ENCODE measurements at places on chromosomes 13 and 19.

- no peak for DNase-seq
- no peak overlapping the region for H3K27ac ChIP-seq
- no peak overlapping the region for H3K4me3 ChIP-seq
- no peaks in the 10 kb centered on the region for H3K27me3 ChIP-seq
- no peaks in the 10 kb centered on the region for H3K36me3 ChIP-seq
Observed at GRCh38 chr13:33150662-33151061, 134.4 kb downstream of the KL start.

DNA sequence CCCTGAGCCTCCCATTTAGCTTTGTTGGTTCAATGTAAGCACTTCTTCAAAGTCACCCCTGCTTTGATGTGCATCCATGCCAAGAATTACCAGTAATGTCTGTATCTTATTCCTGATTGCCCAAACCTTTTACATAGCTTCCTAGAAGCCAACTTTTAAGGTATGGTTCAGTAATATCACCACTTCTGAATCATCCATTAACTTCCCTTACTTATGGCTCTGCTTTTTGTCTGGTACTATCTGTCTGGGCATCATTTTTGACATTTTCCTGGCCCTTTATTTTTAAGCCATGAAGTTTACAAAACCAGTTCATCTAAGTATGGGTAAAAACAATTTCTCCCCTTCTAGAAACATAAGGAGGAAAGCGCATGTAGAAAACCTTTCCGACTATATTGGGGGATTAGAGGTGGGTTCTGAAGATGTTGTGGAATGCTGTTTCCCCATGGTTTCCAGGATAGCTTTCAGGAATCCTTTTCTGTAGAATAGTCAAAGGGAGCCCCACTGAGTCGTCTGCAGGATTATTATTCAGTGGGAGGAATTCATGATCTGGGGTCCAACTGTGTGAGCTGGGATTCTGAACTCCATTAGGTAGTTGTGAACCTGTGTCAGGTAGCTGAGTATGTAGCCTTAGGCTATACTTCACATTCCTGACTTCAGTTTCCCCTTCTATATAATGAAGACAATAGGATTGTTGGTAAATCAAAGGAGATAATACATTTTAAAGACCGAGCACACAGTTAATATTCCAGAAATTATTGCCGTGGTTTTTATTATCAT, 163.8 kb downstream of the SUCLA2 start:
- no peaks in the 10 kb centered on the region for H3K36me3 ChIP-seq
- H3K27ac ChIP-seq = no peak overlapping the region
- no peaks in the 10 kb centered on the region for H3K4me1 ChIP-seq
- H3K4me3 ChIP-seq = no peak overlapping the region
- H3K27me3 ChIP-seq = no peaks in the 10 kb centered on the region

DNA sequence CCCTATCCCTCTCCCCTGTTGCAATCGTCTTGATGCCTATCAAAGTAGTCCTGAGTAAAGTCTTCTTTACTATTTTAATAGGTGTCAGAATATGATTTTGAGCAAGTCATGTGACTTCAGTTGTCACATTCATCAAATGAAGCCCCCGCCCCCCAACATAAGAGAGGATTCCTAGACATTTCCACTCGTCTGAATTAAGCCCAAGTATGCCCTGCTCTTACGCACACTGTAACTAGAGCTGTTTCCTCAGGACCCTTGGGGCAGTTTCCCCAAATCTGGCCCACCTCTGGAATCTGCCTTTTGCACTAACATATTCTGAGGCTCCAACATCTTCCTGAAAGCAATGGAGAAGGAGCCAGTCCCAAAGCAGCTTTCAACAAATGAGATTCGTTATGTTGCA, 25.5 kb downstream of the SACS start:
- DNase-seq = no peak
- H3K4me1 ChIP-seq = no peaks in the 10 kb centered on the region
- no peaks in the 10 kb centered on the region for H3K27me3 ChIP-seq
- H3K27ac ChIP-seq = no peak overlapping the region
- H3K4me3 ChIP-seq = no peak overlapping the region

GRCh38 chr13:74289861-74290773, 155.9 kb upstream of the KLF12 start:
- no peak overlapping the region for H3K4me3 ChIP-seq
- DNase-seq = peak; percentile 33
- H3K4me1 ChIP-seq = peaks cover 26% of the 10 kb centered on the region
- no peaks in the 10 kb centered on the region for H3K27me3 ChIP-seq
- H3K36me3 ChIP-seq = no peaks in the 10 kb centered on the region

GRCh38 chr19:28437390-28438346, 775.3 kb downstream of the UQCRFS1 start:
- no peak overlapping the region for H3K27ac ChIP-seq
- H3K36me3 ChIP-seq = no peaks in the 10 kb centered on the region
- no peak overlapping the region for H3K4me3 ChIP-seq
- DNase-seq = no peak
- no peaks in the 10 kb centered on the region for H3K27me3 ChIP-seq

GRCh38 chr13:51475727-51476501, 23.1 kb upstream of the INTS6 start:
- DNase-seq = no peak
- H3K4me1 ChIP-seq = no peaks in the 10 kb centered on the region
- H3K27me3 ChIP-seq = no peaks in the 10 kb centered on the region
- H3K36me3 ChIP-seq = no peaks in the 10 kb centered on the region
- no peak overlapping the region for H3K4me3 ChIP-seq
- H3K27ac ChIP-seq = no peak overlapping the region

DNA sequence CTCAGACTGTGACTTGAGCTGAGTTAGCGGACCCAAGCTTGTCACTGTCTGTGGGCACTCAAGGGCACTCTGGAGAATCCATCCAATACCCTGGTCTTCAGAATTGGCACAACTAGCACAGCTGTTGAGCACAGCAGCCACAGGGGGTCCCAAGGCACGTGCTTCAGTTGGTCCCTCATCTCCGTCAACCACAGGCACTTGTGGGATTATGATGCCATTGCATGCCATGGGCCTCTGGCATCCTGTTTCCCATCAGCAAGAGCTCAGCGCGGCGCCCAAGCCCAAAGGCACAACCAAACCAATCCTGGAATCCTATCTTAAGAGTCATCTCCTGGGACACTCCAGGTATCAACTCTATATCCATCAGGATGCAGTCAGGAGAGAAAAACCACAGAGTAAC, 3.7 kb upstream of the B3GNT8 start:
- H3K27ac ChIP-seq = no peak overlapping the region
- H3K36me3 ChIP-seq = peaks cover 22% of the 10 kb centered on the region
- no peak overlapping the region for H3K4me3 ChIP-seq
- H3K4me1 ChIP-seq = peaks cover 31% of the 10 kb centered on the region

DNA sequence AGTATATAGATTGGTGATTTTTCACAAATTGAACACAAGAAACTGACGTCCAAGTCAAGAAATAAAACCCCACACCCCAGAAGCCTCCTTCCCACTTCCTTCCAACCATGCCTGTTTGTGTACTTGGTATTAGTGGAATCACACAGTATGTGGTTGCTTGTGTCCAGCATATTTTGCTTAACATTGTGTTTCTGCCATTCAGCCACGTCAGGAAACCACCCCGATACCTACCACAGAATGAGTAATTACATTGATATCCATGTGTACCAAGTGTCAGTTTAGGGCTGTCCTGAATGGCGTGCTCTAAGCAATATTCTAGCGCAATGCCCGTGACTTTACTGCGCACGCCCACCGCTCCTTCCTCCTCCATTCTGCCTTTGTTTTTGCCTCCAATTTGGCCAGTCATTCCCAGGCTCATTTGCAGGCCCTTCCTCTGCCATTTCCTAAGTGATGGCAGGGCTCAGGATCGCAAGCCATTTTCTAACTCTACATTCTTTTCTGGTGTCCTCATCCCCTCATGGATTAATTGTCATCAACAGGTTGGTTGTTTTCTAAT, 25.9 kb upstream of the MPHOSPH8 start:
- no peak overlapping the region for H3K27ac ChIP-seq
- no peaks in the 10 kb centered on the region for H3K36me3 ChIP-seq
- DNase-seq = no peak
- no peaks in the 10 kb centered on the region for H3K27me3 ChIP-seq

DNA sequence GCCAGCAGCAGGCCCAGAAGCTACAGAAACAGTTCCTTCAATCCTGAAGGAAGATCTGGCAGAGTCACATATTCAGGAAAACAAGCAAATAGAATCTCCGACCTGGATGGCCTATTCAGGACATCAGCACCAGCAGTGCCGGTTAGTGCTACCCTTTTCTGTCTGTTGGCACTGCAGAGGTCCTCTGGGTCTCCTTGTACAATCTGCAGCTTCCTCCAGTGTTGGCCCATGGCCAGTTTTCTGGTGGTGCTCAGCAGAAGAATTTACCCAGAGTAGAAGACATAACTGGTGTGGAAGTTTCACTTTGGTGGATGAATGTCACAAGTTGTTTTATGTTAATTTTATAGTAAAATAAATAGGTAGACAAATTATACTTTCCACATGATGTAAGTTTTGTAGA, 498.1 kb downstream of the COG6 start:
- no peaks in the 10 kb centered on the region for H3K36me3 ChIP-seq
- no peak overlapping the region for H3K27ac ChIP-seq
- H3K4me3 ChIP-seq = no peak overlapping the region
- no peaks in the 10 kb centered on the region for H3K27me3 ChIP-seq

- no peaks in the 10 kb centered on the region for H3K27me3 ChIP-seq
- peak; percentile 81 for DNase-seq
- H3K4me1 ChIP-seq = peaks cover 44% of the 10 kb centered on the region
Observed at GRCh38 chr19:48965806-48966540, 864 bp downstream of the FTL start.

DNA sequence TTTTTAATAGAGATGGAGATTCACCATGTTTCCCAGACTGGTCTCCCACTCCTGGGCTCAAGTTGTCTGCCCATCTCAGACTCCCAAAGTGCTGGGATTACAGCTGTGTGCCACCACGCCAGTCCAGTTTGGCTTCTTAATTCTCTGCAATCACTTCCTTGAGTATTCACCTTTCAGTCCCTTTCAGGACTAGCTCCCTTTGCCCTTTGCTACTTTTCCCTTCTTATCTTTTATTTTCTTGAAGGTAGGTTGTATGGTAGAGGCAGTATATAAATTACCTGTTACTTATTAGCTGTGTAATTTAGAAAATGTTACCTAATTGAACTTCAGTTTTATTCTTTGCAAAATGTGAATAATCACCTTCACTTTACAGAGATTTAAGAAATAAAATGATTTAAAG, 285.8 kb downstream of the FGF9 start:
- no peaks in the 10 kb centered on the region for H3K4me1 ChIP-seq
- H3K4me3 ChIP-seq = no peak overlapping the region
- no peak overlapping the region for H3K27ac ChIP-seq

- no peak overlapping the region for H3K27ac ChIP-seq
- peaks cover 29% of the 10 kb centered on the region for H3K4me1 ChIP-seq
- H3K4me3 ChIP-seq = no peak overlapping the region
- H3K36me3 ChIP-seq = no peaks in the 10 kb centered on the region
- no peak for DNase-seq
Observed at GRCh38 chr13:33997574-33997973, 179.6 kb downstream of the RFC3 start.

GRCh38 chr13:25725104-25725503, 326.7 kb downstream of the SHISA2 start:
- H3K4me1 ChIP-seq = no peaks in the 10 kb centered on the region
- DNase-seq = no peak
- H3K27me3 ChIP-seq = no peaks in the 10 kb centered on the region
- H3K27ac ChIP-seq = no peak overlapping the region

DNA sequence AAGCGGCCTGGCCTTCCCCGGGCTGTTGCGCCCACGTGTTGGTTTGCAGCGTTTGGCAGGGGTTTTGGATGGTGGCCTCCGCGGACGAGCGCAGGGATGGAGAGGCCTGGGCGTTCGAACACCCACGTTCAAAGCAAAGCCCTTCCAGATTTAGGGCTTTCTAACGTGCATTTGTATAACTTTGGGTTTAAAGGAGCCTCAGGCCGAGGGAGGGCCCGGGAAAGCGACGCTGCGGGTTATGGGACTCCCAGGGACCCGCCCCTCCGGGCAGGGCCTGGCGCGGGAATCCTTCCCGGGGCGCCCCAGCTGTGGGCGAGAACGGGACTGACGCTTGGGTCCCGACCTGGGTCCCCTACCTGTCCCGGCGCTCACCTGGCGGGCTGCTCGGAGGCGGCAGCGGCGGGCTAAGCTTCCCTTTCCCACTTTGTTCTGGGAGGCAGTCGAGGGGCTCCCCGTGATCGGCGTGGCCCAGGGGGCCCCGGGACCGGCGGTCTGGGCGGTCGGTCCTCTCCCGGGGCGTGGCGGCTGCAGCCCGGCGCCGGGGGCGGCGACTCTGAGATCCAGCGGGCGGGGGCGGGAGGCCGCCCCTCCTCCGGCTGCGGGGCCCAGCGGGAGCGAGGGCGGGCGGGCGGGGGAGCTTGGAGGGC, at the start of gene FBXO17:
FBXO17 (minus strand) TSS at position 529 of the 647 bp plus-strand sequence. CDS start 25,423 bp downstream, outside the sequence.
- peak; percentile 6 for DNase-seq
- H3K4me3 ChIP-seq = peak within 1 kb of the TSS; percentile 41
- H3K4me1 ChIP-seq = no peaks in the 10 kb centered on the region
- peaks cover 5% of the 10 kb centered on the region for H3K27me3 ChIP-seq
- no peaks in the 10 kb centered on the region for H3K36me3 ChIP-seq

DNA sequence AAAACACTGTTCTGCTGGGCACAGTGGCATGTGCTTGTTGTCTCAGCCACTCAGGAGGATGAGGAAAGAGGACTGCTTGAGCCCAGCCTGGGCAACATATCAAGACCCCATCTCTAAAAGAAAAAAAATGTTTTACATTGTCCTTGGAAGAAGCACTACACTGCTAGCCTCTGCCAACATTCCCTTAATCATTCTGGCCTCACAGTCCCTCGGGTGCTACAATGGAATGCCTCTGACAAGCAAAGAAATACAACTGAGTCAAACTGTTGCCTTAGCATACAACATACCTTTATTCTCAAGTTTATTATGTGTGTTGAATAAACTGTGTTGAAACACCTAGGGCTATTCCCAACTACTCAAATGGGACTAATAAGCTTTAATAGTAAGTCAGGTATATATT, 56.1 kb downstream of the PSPC1 start:
- peaks cover 7% of the 10 kb centered on the region for H3K4me1 ChIP-seq
- H3K4me3 ChIP-seq = no peak overlapping the region
- no peaks in the 10 kb centered on the region for H3K36me3 ChIP-seq
- no peaks in the 10 kb centered on the region for H3K27me3 ChIP-seq
- H3K27ac ChIP-seq = no peak overlapping the region

- H3K27ac ChIP-seq = no peak overlapping the region
- no peak overlapping the region for H3K4me3 ChIP-seq
- no peaks in the 10 kb centered on the region for H3K27me3 ChIP-seq
- no peak for DNase-seq
- peaks cover 10% of the 10 kb centered on the region for H3K4me1 ChIP-seq
- no peaks in the 10 kb centered on the region for H3K36me3 ChIP-seq
Observed at GRCh38 chr19:6252066-6252465, 27.7 kb downstream of the MLLT1 start.

- DNase-seq = no peak
- H3K4me1 ChIP-seq = no peaks in the 10 kb centered on the region
- H3K4me3 ChIP-seq = no peak overlapping the region
- no peak overlapping the region for H3K27ac ChIP-seq
- no peaks in the 10 kb centered on the region for H3K27me3 ChIP-seq
Observed at GRCh38 chr13:34412295-34412694, 529.8 kb upstream of the NBEA start.

GRCh38 chr13:109938255-109938936, 152.0 kb upstream of the IRS2 start:
- H3K4me1 ChIP-seq = no peaks in the 10 kb centered on the region
- H3K27me3 ChIP-seq = no peaks in the 10 kb centered on the region
- no peaks in the 10 kb centered on the region for H3K36me3 ChIP-seq
- no peak overlapping the region for H3K27ac ChIP-seq
- no peak for DNase-seq
- H3K4me3 ChIP-seq = no peak overlapping the region

GRCh38 chr13:100657881-100658315, 16.7 kb downstream of the TMTC4 start:
- no peak overlapping the region for H3K27ac ChIP-seq
- H3K4me1 ChIP-seq = peaks cover 4% of the 10 kb centered on the region
- peaks cover 7% of the 10 kb centered on the region for H3K36me3 ChIP-seq
- DNase-seq = no peak
